ENCODE measurements at places on chromosomes 4 and X.

GRCh38 chrX:107726816-107727534 is 48.6 kb downstream of the TSC22D3 start:
- no peak for DNase-seq

GRCh38 chrX:103586314-103586646 is 965 bp downstream of the TCEAL4 start:
- no peak for DNase-seq

DNA sequence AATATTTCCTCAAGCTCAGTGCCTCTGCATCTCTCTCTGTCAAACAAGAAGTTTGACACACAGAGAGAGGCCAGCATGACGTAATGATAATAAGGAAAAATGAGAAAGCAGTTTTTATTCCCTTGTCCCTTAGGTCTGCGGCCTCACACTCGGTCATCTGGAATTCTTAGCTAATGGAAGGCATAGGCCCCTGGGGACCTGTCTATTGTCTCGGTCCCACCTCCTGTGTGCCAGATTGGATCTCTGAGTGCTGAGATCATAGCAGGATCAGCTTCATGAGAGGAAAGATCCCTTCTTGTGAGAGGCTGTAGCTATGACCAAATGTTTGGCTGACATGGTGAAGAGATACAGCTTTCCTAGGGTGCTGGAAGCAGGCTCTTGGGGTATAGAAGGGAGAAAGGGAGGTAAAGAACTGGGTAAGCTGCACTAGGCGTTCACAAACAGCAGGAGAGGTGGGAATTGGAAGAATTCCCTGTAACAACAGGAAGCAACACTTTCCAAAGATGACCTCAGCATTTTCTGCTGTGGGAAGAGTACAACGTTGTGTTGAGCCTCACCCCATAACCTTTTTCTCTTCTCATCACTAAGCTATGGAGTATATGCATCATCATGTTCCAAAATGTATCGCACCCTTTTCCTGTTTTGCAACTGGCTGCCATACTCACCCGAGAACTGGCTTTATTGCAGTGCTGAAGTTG is 20.2 kb downstream of the TMEM31 start:
- no peak for DNase-seq

DNA sequence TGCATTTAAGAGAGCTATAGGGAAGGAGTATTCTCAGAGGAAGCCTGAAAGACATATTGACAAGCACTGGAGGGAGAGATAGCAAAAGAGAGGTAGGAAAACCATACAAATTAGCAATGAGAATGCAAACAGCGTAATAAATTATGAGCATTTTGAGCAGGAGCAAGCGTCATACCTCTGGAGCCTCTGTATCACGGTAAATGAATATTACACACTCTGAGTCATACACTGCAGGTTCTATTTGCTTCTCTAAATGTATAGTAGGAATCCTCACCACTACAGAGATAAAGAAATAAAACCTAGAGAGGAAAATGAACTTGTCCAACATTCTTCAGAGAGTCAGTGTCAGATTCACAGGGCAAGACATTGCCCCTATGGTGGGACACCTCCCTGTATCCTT is 46.4 kb upstream of the GABRE start:
- DNase-seq: no peak

DNA sequence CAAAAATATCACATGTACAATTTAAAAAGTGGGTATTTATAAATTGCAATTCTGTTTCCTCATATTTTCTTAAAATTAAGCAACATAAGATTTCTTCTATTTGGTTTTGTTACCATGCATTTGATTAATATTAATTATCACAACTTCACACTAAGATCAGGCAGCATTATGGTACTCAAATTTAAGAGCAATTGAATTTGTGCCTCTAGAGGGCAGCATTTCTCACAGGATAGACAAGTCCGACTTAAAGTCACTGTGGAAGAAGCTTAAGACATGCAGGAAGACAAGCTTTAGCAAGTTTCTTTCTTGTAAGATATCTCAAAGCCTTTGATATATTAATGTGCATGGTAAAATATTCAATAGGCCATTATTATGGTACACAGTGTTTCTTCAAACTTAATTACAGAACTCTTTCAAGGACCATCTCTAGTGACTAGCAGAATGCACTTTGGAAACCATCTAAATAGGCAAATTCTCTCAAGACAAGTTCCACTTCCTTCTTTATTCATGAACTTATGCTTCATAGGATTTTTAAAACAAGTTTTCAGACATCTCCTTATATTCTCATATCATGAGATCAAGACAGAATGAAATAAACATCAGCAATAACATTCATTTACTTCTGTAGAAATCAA is 35.0 kb downstream of the FBXW7 start:
- DNase-seq: peak; percentile 88

- DNase-seq: no peak
Measured at GRCh38 chr4:138938366-138938690, 77.3 kb upstream of the NOCT start.

DNA sequence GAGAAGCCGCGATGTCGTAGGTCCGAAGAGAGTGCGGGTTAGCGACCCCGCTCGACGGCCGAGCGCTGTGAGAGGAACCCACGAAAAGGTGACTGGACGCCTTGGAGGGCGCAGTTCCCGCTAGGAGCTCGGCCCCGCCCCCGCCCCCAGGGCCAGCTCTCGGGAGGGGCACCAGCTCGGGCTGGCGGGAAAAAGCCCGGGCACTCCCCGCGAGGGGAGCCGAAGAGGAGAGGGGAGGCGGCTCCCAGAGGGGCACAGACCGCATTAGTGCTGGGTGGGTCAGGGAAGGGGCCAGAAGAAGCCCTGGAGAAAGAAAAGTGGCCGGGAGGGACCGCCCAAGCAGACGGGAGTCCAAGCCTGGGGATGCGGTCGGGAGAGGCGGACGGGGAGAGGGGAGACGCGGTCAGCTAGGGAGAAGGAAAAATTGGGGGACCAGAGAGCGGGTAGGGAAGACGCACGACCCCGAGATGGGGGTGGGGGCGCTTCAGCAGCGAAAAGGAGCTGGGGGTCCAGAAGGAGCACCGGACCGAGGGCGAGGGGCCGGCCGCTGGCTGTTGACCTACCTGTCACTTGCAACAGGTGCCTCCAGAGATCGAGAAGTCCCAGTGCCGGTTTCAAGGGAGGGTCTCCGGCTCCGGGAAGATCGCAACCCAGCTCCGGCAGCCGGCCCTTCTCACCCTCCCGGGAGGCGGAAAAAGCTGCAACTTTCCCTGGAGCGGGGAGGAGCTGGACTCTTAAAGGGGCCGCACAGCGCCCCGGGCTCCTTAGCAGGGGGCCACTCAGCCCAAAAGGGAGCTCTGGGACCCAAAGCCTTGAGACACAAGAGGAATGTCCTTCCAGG is at the start of gene SYTL4:
Gene SYTL4 (minus strand): TSS at position 681 of the 841 bp plus-strand sequence. CDS start 30,084 bp downstream, outside the sequence.
- no peak for DNase-seq

DNA sequence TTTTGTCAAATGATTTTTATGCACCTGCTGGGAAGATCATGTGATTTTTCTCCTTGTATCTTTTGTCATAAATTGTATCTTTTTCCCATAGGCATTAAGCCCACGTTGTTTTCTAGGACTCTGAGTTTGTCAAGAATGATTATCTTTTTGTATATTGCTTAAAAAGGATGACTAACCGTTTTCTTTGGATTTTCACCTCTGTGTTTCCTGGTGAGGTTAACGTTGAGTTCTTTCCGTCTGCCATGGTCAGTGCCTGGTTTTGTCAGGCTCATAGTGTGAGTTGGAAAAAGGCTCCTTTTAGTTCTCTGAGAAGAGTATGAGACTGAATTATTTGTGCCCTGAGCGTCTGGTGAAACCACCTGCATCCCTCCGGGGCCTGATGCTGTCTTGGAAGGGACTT is 21.9 kb downstream of the PCGF3 start:
- no peak for DNase-seq

DNA sequence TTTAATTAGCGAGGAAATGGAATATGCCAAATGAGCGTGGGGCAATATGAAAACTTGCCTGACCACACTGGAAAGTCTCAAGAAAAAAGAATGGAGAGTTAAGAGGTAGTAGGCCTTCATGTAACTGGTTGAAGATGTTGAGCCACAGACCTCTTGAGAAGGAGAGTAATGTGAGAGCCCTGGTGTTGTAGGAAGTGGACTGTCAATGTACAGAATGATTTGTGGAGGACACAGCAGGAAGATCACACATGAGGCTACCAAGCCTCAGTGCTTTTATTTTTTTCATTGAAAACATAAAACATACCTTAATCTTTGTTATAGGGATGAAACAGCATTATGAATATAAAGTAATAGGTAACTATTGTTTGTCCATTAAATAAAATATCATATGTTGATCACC is 331.6 kb downstream of the UNC5C start:
- no peak for DNase-seq

DNA sequence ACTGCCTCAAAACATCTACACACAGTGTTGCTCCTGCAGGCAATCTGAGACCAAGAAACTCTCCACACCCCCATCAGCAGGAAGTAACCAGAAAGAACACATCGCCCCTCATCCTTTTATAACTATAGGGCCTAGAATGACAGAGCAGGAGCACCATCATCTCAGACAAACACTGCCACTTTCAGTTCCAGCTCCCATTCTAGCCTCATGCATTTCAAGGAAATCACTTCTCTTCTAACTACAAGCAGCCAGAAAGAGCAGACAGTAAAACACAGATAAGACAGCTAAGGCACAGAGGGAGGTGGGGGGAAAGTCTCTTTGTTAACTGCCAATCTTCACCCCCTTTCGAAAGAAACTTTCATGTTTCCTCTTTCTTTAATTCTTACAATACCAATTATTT is 102.6 kb upstream of the TENT5D start:
- DNase-seq: no peak

GRCh38 chr4:5709207-5709575 is 832 bp upstream of the EVC2 start:
- DNase-seq: no peak

- no peak for DNase-seq
Measured at GRCh38 chrX:28158019-28158777, 176.9 kb upstream of the DCAF8L1 start.

DNA sequence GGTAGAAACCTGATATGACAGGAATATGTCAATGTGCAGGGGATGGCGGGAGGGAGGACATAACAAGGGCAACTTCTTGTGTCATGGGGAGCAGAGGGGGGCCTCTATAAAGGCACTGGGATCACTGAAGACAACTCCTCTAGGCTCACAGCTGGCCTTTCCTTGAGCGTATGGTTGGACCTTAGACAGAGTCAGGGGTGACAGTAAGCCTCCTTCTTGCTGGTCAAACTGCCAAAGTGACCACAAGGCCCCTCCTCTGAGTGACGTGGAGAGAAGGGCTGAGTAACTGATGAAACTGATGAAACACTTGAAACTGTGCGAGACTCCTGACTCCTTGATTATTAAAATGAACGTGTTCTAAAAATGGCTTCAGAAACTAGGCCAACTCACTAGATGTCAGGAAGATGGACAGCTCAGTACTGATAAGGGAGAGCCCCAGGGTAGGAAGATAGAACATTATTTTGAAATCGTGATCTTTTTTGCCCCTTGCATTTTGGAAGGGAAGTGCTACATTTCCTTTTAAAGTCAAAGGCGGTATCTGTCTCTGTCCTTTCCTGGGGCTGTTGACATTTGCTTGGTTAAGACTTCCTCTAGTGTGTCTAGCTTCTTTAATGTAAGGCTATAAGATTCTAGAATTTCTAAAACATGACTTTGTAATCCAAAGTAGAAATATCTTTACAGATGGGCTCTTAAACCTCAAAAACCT is 1.6 kb downstream of the RAB33A start:
- peak; percentile 28 for DNase-seq

DNA sequence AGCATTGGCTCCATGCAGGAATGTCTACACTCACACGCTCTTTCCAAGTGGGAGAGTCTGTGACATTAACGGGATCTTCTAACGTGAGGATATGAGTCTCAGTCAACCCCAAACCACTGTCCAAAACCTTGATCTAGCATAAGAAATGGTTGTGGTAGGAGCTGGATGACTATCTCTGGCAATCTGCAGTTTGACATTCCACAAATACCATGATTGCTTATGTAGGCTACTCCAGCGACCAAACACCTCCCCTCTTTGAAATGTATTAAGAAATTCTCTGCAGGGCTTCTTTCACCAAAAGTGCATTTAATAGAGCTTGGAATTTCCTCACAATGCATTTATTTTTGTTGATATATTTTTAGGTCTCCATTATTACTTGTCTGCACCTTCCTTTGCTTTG is 14.1 kb upstream of the STX18 start:
- no peak for DNase-seq

GRCh38 chr4:845233-845835 is 19.4 kb upstream of the CPLX1 start:
- DNase-seq: no peak

DNA sequence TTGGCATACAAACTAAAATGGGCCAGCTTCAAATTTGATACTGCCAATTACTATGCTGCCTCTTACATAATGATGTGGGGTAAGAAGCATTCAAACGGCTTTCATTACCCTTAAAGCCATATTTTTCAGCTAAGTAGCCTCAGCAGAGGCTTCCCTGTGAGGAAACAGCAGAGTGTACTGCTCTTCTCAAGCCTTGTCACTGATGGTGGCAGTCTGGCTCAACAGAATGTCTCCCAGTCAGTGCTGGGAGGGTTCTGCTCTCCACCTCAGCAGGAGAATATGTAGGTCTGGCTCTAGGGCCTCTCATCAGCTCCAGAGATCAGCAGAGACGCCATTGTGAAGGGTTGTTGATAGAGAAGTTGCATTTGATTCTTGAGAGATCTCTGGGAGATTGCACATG is 44.6 kb upstream of the MBNL3 start:
- DNase-seq: no peak

GRCh38 chr4:10496200-10496599 is 39.0 kb upstream of the ZNF518B start:
- DNase-seq: no peak

DNA sequence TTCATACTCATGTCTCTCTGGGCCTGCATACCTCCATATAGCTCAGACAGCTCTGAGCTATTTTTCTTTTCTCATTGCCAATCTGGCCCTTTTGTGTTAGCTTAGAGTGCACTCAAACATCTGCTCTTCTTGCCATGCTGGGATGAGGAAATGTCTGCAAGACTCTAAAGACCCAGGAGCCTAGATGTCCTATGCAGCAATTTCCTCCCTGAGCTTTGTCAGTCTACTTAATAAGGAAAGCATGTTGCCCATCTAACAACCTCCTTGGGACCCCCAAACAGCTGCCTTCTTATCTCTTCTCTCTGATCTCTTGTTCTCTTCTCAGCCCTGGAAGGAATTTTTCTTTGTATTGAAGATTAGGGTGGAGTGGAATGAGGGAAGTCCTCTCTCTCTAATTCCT is 69.2 kb downstream of the UCHL1 start:
- DNase-seq: no peak

DNA sequence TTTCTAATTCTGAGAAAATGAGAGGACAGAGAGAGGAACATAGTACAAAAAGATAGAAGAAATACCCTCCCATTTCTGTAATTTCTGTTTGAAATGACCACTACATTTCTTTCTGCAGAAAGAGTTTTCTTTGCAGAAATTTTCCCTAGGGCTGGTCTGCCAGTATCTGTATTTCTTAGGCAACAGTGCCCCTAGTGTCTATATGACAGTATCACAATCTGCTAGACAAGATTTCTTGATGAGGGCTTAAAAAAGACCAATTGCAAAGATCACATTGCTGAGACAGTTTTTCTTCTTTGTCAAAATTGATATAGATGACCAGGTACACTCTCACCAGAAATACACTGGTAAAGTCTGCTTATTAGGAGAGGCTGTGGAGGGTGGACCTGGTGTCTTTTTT is 81.0 kb upstream of the ZDHHC15 start:
- peak; percentile 24 for DNase-seq

GRCh38 chr4:124777007-124777406 is 64.5 kb upstream of the ANKRD50 start:
- no peak for DNase-seq
